Retinal pigment epithelial cell (primary cell): ENCODE measurements at places on chromosomes 7 and 10.
A peak's percentile ranks its signal among the peaks of the same experiment; 100 is the strongest.

DNA sequence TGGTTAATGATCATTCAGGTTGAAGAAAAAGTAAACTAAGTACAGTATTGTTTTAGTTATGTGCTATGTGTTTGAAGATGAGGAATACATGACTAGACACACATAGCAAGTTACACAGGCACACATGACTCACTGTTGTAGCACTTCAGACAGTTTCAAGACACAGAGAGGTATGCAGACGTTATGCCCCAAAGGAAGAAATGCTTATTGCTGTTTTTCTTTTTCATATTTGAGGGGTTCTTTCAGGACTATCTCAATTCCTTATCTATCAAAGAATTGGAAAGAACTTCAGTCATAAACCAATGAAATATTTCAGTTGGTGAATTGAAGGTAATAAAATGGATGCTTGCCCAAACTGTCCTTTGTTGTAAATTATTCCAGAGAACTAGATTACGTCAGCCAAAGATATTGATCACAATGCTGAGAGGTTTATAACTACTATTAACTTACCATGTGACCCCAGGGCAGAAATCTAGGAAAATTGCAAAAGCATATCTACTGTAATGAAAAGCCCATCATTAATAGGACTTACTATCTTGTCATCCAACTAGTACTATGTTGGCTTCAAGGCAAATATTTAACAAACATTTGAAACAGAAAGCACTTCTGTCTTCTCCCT is 61.2 kb upstream of the CAPZA2 start:
- no peak for DNase-seq

DNA sequence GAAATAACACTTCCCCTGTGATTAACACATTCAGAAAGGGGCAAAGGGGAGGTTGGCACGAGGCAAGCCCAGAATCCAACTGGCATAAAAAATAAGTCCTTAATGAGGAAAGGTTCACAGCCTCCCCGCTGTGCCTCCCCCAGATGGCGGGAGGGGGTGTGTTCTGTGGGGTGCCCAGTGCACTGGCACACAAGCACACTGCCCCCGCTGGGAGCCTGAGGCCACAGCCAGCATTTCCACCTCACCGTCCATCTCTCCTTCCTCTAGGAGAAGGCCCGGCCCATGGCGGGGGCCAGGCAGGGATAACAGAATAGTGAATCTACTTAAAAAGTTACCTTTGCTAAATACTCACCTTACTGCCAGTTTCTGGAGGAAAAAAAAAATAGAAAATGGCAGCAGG is 43.2 kb downstream of the PRKAG2 start:
- no peak for DNase-seq

- no peak for DNase-seq
These were observed 121.9 kb downstream of the STRA8 start for GRCh38 chr7:135355377-135356048.

GRCh38 chr10:38156416-38157269 is 62.5 kb downstream of the ZNF37A start:
- DNase-seq: no peak

GRCh38 chr7:121084748-121085336 is 96.3 kb downstream of the CPED1 start:
- no peak for DNase-seq

GRCh38 chr10:79406683-79407422 is 38.6 kb downstream of the ZCCHC24 start:
- no peak for DNase-seq

GRCh38 chr10:110962443-110962842 is 43.0 kb downstream of the SHOC2 start:
- DNase-seq: no peak

DNA sequence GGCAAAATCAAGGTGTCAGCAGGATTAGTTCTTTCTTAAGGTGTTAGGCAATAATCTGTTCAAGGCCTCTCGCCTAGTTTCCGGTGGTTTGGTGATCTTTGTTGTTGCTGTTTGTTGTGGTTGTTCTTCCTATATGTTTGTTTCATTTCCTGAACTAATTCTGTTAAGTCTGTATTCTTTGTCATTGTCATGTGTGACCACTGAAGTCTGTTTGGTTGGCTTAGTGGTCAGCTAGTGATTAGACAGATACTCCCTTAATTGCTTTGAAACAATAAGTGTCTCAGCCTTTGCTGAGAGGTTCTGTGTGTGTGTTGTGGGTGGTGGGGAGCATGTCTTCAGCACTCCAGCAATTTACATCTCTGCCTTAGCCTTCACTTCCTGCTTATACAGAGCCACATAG is 46.0 kb downstream of the ABCC2 start:
- no peak for DNase-seq

DNA sequence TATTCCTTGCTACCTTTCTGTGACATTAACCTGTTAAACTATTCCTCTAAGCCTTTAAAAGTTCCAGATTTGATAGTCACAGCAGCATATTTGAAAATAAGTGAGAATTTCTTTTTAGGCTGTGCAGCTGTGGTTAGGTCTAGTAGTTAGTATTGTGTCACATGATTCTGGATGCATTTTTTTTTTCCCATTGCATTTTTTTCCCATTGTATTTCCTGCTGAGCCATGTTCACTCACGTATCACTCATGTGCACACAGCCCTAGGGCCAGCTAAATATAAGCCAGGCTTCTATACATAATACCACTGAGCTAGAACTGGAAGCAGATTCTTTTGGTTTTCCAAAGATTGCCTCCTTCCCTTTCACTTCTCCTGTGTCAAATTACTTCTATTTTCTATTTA is 37.4 kb downstream of the DNAJC9 start:
- DNase-seq: no peak

- DNase-seq: no peak
These were observed 1263.5 kb upstream of the AUTS2 start for GRCh38 chr7:68334636-68335272.

GRCh38 chr7:131400681-131401176 is 73.1 kb downstream of the MKLN1 start:
- no peak for DNase-seq

- DNase-seq: peak; percentile 2
These were observed 77.5 kb downstream of the SEPTIN7 start for GRCh38 chr7:35878351-35878750.

- no peak for DNase-seq
These were observed 317.2 kb upstream of the DGKB start for GRCh38 chr7:15219758-15220157.

- no peak for DNase-seq
These were observed 1212.8 kb downstream of the REEP3 start for GRCh38 chr10:64733980-64734379.

- DNase-seq: no peak
These were observed 192.2 kb upstream of the TBX20 start for GRCh38 chr7:35446091-35446490.

- DNase-seq: no peak
These were observed 6.5 kb downstream of the VPS41 start for GRCh38 chr7:38902449-38902848.

DNA sequence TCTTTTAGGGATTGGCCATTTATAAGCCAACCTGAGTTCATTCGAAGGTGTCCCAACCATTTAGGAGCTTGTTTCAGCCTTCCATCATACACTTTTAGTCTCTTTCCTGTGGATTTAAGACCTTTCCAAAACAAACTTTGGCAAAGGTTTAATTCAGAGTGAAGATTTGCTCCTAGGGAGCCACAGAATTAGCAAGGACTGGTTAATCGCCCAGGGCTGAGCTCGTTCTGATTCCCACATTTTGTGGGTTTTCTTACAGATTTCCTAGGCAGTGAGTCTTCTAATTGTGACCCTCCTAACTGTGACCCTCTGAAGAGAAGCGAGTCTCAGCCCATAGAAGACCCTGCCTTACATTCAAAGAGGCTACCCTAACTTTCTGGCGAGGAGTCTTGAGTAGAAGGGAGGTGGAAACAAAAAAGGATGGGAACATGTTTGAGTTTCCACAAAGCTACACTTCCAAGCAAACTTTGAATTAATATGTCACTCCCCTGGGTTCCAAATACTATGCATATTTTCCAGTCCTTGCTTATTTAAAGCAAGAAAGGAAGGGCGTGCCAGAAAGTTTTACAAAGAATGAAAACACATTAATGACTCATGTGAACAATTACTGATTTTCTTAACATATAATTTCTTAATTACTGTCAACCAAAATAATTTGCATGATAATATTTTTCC is 118.3 kb downstream of the ARID5B start:
- DNase-seq: no peak

GRCh38 chr10:46282842-46283574 is 3.8 kb upstream of the ANTXRL start:
- DNase-seq: peak; percentile 3

DNA sequence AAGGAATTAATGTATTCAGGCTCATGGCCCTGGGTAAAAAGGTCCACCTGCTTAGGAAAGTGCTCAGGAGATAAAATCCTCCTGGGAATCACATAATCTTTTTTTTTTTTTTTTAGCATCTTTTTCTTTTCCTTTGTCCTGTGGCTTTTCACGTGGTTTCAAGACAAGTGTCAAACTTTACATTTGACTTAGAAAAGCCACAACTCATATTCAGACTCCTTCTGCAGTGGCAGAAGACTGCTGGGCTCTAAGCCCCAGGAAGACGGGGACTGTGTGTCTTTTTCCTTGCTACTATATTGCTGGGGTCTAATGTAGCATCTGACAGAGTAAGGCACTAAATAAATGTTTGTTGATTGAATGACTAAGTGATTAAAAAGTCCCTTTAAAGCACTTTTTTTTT is 127.5 kb upstream of the ANKRD1 start:
- DNase-seq: no peak

DNA sequence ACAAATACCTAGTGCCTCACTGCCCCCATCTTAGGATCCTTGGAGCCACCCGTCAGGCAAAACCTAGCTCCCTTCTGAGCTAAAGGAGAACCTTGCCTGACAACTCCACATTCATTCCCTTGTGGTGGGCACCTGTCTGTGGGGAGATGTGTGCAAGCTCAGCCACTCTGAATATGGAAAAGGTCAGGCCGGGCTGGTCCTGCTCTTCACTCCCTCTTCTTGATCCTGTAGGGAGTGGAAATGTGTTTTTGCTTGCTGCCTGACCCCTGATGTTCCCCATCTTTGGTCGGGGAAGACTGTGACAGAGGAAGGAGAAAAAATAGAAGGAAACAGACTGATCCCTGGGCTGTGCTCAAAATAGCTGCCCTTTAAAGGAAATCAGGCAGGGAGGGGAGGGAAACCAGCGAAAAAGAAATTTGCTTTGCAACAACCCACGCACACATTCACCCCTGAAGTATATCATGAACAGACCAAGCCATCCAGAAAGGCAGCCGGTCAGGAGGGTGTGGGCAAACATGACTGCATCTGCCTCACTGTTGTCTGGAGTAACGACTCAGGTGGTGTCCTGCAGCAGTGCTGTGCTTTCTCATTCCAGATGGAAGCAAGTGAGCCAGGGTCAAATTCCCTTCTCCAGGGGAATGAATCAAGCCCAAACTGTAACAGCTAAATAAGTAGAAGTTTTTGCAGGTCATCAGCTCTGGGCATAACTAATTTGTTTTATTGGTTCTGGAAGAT is 74.0 kb downstream of the SCRN1 start:
- DNase-seq: no peak
